Stimulated activated CD8-positive, alpha-beta memory T cell treated with anti-CD3 and anti-CD28 coated beads, Interleukin-4, amount 100 ng/mL, for 1 hour (primary cell): ENCODE measurements at places on chromosomes 12 and 14.

DNA sequence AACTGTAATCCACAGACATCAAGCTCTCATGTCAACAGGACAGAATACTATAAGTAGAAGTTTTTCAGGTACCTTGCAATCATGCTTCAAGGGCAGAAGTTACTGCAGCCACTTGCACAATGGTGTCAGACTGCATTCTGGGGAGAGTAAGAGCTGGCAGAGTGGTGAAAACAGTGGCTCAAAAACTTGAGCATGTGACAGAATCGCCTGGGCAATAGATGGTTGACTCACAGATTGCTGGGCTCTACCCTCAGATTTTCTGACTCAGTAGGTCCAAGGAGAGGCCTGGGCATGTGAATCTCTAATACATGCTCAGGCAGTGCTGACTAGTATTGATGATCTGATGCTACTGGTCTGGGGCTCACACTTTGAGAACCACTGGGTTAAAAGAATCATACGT, 187.8 kb downstream of the TBX5 start:
- DNase-seq: no peak

- no peak for DNase-seq
These were observed 46.9 kb downstream of the ACTN1 start for GRCh38 chr14:68932231-68932630.

DNA sequence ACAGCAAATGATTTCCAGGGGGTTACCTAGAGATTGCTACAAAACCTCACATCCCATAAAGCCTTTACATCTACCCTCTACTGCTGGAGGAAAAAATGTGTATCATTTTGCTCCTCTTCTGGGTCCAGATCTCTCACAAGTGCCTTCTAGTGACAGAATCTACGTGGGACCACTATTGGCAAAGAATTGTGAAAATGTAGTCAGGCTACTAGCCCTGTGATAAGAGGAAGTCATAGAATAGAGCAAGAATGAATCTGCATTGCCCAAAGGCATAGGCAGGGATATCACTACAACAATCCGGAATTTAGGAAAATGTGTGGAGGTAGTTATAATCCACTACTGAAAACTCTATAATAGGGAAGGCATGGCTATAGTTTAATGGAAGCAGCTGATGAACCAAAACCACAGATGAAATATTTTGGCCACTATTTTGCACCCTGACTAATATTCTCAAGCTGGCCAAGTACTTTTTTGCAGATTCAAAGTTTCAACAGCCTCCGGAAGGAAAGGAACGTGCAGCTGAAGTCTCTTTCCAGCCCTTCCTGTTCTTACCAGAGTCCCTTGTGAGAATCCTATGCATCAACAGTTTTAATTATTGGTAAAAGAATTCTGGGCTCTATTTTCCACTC, 176.8 kb downstream of the PHLDA1 start:
- DNase-seq: no peak

DNA sequence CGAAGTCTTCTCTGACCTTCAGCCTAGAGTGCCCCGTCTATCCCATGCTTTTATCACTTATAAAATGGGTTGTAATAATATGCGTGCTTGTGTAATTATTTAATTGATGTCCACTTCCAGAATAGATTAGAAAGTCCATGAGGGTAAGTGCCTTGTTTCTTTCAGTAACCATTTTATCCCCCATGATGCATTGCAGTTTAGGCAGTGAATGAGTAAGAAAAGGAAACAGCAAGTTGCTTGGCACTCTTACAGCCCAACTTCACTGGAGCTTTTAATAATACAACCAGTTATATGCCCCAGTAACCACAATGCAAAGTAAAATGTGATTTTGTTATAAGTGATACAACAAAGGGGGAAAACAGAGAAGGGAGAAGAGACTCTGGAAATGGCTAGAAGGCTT, 287.3 kb downstream of the MED13L start:
- no peak for DNase-seq

DNA sequence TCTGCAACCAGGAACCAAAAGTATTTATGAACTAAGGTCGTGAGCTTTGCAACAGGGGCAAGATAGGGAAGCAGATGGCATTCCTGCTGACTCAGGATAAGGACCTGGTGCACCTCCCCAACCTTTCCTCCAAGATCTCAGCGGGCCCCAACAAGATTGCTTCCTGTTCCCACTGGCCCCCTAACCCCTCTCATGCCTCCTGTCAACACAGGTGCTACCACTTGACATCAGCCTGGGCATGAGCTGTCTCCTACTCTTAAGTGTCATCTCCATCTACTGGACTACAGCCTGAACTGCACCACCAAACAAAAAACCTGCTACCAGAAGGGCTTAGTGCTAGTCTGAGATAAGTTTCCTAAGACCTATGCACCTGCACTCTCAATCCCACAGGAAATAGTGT, 32.7 kb downstream of the MED6 start:
- no peak for DNase-seq

- DNase-seq: no peak
These were observed 12.9 kb downstream of the HECTD1 start for GRCh38 chr14:31194661-31195060.
